ENCODE measurements at places on chromosomes 13 and 19. TPM values are rescaled to one million over a fixed set of nuclear protein-coding genes. Genes with fewer than 3 reads are reported as not detected.

DNA sequence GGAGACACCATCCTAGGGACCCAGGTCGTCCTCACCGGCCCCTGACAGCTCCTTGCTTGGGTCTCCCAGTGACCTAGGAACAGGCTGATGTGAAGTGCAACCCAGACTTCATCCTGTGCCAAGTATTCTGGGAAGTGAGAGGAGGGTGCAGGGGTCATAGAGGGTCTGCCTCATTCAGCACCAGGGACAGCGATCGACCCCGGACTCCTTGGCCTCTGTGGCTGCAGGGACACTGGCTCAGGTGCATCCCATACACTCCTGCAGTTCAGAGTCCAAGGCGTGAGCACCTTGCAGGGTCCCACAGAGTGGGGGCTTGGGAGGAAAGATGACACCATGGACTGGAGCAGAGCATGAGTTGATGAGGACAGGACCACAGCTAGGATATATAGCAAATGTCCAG is 10.0 kb upstream of the OR10H2 start:
- H3K36me3 ChIP-seq = no peaks in the 10 kb centered on the region
- H3K4me3 ChIP-seq = no peak overlapping the region
- no peak overlapping the region for H3K27ac ChIP-seq
- H3K4me1 ChIP-seq = no peaks in the 10 kb centered on the region
- no peaks in the 10 kb centered on the region for H3K27me3 ChIP-seq

- no peaks in the 10 kb centered on the region for H3K36me3 ChIP-seq
- no peak for DNase-seq
- H3K27ac ChIP-seq = no peak overlapping the region
- H3K27me3 ChIP-seq = no peaks in the 10 kb centered on the region
Measured at GRCh38 chr19:49853852-49854377, 3.0 kb downstream of the PTOV1 start.

DNA sequence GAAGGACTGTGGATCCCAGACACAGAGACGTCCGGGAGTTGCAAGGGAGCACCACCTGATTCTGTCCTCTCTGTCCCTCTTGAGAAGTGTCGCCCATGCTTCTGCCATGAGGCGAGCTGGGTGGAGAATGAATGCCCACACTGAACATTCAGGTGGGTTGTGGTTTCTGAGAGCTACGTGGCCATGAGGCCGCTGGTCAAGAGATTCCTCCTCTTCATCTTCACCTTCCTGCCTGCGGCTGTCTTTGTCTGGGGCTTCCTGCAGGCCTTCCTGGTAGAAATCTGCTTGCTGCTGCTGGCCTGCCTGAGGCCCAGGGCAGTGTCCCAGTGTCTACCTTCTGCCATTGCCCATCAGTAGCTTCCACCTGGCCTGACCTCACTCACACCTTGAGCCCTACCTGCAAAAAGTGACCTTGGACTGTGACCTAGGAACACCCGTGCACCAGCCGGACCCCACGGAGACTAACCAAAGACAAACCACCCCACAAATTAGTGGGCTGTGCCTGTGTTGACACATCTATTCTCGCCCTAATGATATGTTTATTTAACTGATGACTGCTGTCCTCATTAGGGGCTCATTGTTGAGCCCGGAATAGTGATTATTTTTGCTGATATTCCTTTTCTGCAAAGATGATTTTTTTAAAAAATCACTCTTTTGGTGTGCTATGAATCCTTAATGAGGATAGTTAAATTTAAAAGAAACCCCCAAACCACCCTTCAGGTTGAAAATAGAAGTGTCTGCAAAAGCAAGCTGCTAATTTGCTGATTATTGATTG is 38.7 kb upstream of the ZNF536 start:
- H3K4me1 ChIP-seq = no peaks in the 10 kb centered on the region
- H3K27ac ChIP-seq = no peak overlapping the region
- DNase-seq = no peak

The GIPC1 gene
- total RNA-seq = 23.6 TPM

The RYR1 gene
- total RNA-seq = 2.2 TPM
